ENCODE measurements at places on chromosomes 11 and 22.

- DNase-seq = no peak
- no peak overlapping the region for H3K4me3 ChIP-seq
- H3K27me3 ChIP-seq = no peaks in the 10 kb centered on the region
- no peaks in the 10 kb centered on the region for H3K4me1 ChIP-seq
- H3K27ac ChIP-seq = no peak overlapping the region
Measured at GRCh38 chr11:88813233-88813915, 252.4 kb downstream of the GRM5 start.

- H3K36me3 ChIP-seq = peaks cover 9% of the 10 kb centered on the region
- peaks cover 54% of the 10 kb centered on the region for H3K27me3 ChIP-seq
- DNase-seq = no peak
- H3K4me1 ChIP-seq = peaks cover 9% of the 10 kb centered on the region
- no peak overlapping the region for H3K4me3 ChIP-seq
Measured at GRCh38 chr11:134536219-134536618, 124.2 kb upstream of the B3GAT1 start.

GRCh38 chr11:77705195-77705875 lies 67.7 kb upstream of the CLNS1A start:
- DNase-seq = no peak
- H3K4me3 ChIP-seq = no peak overlapping the region
- peaks cover 12% of the 10 kb centered on the region for H3K36me3 ChIP-seq
- no peak overlapping the region for H3K27ac ChIP-seq

GRCh38 chr11:10395166-10395897 lies 59.7 kb upstream of the AMPD3 start:
- H3K4me3 ChIP-seq = no peak overlapping the region
- H3K4me1 ChIP-seq = peaks cover 12% of the 10 kb centered on the region
- peaks cover 11% of the 10 kb centered on the region for H3K36me3 ChIP-seq
- H3K27ac ChIP-seq = no peak overlapping the region

DNA sequence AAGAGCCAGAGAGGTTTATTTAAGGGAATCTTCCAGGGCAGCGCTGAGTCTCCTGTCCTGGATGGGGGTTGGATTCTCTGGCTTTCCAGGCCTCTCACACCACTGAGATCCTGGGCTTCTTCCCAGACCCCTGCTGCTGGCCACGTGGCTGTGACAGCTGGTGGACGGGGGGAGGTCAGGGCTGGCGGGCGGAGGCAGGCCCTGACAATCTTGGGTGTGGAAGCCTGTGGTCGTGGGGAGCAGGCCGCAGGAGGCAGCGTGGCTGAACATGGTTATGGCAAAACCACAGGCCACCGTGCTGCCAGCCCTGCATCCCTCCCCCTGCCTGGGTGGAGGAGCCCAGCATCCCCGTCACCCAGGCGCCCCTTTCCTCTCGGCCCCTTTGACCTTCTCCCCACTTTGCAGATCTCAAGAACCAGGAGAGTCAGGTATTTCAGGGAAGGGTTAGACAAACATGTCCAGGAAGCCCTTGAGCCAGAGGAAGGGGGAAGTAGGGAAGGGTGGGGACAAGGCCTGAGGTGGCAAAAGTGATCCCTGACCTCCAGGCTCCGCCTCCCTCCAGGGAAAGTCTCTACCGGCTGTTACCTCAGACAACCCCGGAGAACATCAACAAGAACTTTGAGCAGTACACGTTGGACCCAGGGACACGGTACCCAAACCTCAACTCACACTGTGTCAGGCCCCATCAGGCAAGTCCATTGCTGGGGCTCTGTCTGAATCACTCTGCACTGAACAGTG lies 111.8 kb downstream of the MICAL2 start:
- peaks cover 8% of the 10 kb centered on the region for H3K36me3 ChIP-seq
- H3K27ac ChIP-seq = peak overlapping the region; percentile 98
- H3K4me1 ChIP-seq = peaks cover 43% of the 10 kb centered on the region
- no peak for DNase-seq
- H3K27me3 ChIP-seq = no peaks in the 10 kb centered on the region
- peak overlapping the region; percentile 89 for H3K4me3 ChIP-seq

DNA sequence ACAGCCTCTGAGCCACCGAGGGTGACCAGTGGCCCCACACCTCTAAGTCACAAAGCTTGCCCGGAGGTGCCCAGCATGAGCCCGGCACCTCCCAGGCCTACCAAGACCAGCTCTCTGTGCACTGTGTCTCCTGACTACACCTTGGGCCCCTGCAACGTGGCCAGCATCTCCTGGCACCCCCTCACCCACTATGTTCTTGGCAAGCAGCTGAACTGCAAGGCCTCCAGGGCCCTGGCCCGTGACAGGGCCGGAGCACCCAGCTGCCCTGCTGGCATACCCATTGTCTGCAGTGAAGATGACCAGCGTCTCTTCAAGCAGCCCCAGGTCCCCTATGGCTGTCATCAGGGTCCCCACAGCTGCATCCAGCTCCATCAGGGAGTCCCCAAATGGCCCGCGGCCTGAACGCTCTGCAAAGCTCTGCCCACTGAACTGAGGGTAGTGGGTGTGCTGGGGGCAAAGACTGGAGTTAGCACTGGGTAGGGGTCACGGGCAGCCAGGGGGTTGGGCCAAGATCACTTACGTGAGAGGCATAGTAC lies 1.6 kb downstream of the ARSA start:
- H3K27me3 ChIP-seq = no peaks in the 10 kb centered on the region
- H3K4me1 ChIP-seq = peaks cover 28% of the 10 kb centered on the region
- DNase-seq = no peak
- H3K4me3 ChIP-seq = peak overlapping the region; percentile 86
- H3K36me3 ChIP-seq = peaks cover 5% of the 10 kb centered on the region

DNA sequence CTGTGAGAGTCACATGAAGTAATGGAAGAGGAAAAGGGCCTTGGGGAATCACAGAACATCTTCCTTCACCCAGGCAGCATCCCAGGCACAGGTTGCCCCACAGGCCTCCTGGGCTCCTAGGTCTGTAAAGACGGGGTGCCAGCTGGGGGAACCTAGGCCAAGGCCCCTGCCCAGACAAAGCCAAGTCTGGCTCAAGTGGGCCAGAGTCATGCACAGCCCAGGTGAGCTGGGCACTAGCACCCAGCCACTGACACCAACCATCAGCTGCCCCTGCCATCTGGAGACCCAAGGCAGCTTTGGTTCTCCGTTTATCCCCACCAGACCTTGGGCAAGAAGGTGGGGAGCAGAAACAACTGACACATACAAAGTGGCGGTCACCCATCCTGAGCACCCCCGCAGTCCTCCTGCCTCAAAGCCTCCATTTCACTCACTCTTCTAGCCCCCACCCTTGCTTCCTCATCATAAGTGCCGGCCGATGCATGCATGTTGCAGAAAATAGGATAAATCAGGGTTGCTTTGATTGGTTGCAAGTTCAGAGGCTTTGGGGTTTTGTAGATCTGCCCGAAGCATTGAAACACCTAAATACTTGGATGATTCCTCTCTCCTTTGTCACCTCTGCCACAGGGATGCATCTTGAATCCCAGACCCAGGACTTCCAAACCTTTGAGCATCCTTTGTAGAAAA lies 26.5 kb upstream of the TMPRSS4 start:
- peak overlapping the region; percentile 98 for H3K27ac ChIP-seq
- H3K36me3 ChIP-seq = no peaks in the 10 kb centered on the region
- peak overlapping the region; percentile 69 for H3K4me3 ChIP-seq
